ENCODE measurements at places on chromosomes 1 and 21.
A peak's percentile ranks its signal among the peaks of the same experiment; 100 is the strongest.

GRCh38 chr1:58592522-58593134, 15.6 kb upstream of the TACSTD2 start:
- DNase-seq = no peak

DNA sequence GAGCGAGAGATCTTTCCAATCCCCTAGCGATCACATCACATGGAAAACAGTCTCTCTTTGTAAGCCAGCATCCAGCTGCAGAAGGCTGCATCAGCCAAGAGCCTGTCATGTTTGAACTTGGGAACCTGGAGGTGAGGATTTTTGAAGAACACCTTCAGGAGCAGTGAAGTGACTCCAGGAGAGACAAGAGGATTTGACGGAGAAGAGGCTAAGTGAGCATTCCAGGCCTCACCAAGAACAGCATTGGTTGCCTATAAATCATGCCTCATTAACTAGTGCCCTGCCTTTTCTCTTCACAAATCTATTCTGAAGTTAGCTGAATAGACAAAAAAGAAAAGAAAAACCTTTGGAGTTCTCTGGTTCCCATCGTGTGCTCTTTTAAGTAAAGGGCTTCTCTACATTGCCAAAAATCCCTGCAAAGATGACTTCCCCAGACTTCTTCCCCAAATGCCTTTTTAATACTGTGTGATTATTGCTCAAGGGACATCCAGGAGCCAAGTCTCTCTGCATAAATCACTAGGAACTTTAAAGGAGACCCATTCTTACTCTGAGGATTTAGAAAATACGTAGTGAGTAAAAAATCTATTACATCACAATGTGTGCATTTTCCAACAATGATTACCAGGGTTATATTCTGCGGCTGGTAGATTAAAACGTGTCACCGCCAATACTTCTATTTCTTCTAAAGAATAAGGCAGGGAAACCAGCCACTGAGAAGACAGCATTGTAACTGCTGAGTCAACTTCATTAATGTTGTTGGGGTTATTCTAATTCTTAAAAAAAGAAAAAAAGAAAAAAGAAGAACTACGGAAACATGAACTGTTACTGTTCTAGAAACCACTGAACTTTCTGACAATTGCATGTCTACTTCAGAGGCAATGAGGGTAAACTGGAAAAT, 95.2 kb downstream of the KIF14 start:
- no peak for DNase-seq

GRCh38 chr1:62467092-62467491, 30.2 kb downstream of the USP1 start:
- no peak for DNase-seq

DNA sequence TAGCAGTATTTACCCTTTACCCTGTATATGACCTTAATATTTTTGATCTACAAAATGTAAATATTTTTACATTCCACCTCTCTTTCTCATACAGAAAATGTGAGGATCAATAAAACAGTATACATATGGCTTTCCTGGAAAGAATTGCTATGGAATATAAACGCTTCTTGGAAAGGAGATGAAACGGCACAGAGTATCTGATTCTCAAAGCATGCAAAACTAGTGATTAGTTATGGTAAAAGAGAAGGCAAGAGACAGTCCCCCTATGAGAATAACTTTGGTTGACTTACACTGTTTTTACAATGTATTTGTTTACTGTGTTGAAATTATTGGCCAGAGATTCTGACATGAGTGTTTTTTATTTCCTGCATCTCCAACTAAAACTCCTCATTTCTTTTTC, 204.6 kb upstream of the C21orf91 start:
- DNase-seq = no peak

DNA sequence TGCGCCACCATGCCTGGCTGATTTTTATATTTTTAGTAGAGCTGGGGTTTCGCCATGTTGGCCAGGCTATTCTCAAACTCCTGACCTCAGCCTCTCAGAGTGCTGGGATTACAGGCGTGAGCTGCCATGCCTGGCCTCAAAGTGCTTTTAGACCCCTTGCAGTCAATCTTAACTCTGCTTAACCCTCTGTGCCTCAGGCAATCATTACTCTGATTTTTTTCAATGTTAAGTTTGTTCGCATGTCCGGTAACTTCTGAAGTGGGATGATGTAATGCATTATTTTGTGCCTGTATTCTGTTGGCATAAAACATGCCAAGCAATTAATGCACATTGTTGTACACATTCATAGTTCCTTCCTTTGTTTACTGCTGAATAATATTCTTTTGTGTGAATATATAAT, 18.6 kb downstream of the SMG7 start:
- DNase-seq = no peak

- no peak for DNase-seq
Observed at GRCh38 chr21:43723648-43724047, 4.7 kb downstream of the PDXK start.

DNA sequence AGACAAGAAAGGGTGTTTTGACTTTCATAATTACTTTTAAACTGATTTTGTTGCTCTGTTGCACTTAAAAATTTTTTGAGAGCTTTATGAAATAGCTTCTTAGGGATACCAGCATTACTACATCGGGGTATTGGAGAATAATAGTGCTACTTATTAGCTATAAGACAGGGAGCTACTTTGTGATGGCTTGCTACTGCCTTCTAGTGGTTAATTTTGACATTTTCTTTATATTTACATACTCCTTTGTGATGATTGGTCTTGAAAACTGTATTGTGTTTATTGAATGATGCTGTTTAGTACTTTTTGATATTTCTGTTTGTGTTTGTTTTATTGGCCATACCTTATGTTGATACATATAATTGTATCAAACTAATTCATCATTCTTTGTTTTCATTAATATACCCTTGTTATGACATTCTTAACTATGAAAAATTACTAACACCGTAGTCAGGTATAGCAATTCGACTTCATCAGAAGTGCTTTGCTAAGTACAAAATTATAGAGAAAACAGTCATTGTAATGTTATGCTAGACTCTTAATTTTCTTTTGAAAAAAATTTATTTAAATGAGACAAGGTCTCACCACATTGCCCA, 85.5 kb downstream of the CLIC4 start:
- peak; percentile 48 for DNase-seq

DNA sequence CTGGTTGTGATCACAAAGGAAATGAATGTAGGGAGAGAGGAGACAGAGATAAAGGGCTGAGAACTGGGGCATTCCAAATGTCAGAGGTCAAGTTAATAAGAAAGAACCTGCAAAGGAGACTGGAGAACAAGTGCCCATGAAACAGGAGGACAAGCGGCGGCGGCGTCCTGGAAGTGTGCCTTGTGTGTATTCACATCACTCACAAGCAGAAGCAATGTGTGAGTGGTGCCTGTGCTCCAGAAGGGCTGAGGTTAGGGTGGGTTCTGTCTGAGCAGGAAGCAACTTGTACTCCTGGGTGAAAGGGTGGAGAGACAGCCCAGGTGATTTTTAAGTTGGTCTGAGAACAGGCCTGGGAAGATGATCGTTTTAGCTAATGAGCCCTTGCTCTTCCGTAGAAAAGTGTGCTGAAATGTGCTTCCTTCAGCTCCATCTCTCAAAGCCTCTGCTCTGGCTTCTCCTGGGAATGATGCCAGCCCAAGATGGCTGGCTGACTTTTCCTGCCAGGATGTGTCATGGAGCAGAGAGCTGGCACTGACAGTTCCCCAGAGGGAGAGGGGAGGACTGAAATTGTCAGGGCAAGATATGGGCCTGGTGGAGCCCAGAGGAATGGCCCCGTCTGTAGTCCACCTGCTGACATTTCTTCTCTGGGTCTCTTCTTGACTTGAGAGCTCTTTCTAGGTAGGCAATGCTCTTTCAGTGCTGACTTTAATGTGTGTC, 25.1 kb upstream of the PLEKHA6 start:
- no peak for DNase-seq

DNA sequence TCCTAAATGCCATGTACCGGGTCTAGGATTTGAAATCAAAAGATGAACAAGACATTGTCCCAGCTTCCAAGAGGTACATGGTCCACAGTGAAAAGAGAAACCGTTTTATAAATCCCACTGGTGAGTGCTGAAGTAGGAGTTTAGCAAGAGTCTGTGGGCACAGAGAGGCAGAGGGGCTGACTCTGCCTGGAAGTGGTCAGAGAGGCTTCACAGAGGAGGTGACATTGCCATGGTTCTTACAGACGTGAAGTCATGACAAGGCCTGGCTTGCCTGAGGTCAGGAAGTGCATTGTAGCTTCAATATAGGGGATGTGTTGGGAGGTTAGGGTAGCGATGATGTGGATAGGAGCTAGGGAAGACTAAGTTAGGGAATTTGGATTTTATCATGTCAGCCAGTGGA, 28.4 kb downstream of the MAPKAPK2 start:
- no peak for DNase-seq

DNA sequence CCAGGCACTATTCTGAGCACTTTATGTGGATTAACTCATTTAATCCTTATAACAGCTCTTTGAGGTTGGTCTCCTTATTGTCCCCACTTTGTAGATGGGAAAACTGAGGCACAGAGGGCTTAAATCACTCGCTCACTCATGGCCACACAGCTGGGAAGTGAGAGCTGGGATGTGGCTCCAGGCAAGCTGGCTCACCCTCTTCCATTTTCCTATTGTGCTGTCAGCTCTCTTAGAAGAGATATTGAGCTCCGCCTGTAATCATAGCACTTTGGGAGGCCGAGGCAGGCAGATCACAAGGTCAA, 3.8 kb upstream of the COL8A2 start:
- DNase-seq = no peak

DNA sequence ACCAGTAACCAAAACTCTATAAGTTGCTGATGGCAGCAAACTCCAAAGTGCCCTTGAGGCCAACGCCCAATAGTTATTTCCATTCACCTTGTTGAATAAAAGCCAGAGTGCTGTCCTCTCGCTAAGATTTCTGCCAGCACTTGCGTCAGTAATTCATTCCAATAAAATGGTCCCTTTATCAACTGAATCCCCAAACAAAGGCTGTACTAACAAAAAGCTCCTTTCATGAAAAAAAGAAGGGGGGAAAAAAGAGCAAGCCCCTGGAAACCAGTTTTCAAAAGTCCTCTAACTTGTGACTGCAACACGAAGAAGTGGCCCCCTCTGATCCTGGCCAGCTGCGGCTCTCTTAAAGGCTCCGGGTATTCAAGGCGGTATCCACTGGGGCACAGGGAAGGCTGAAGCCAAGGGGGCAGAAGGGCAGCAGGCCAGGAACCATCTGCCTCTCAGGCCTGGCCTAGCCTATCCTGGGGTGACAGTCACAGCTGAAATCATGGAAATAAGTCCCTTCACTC, 55.8 kb upstream of the ZNF326 start:
- DNase-seq = no peak

DNA sequence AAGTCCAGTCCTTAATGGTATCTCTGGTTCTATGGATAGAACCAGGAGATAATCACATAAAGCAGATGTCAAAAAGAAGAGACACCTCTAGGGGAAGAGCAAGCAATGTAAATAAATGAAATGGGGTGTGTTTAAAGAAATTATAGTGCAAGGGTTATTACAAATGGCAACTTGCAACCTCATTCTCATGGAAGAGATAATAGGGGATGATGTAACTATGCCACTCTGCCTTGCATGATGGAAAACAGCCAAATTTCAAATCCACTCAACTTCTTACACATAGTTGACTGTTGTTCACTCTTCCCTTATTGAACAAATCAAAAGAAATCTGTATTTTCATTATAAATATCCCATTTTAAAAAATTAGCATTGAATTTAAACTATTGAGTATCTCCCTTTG, 274.0 kb upstream of the TMPRSS15 start:
- DNase-seq = no peak

DNA sequence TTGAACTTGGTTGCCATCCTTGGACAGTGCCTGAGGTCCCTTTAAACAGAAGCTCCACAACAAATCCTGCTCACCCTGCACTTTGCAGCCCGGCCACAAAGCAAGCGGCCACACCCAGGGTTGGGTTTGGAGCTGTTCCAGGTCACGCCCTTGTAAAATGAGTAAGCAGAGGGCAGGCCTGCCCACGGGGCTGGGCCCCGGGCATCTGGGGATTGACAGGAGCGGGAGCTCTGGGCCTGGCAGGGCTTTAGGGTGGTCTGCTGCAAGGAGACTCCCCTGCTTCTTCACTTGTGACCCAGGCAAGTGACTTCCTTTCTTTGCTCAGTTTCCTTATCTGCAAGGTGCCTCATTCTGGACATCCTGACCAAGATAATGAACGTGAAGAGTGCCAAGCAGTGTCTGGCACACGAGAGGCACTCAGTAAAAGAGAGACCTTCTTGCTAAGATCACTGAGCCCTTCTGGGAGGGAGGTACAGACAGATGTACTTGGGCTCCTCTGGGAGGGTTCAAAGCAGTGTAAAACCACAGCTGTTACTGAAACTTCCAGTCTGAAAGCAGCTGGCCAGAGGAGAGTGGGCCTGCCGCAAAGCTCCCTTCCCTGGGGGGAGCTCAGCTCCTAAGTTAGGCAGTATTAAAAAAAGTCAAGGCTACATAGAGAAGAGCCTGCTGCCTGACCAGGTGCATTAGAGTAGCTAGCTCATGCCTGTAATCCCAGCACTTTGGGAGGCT, 2.6 kb downstream of the E2F2 start:
- peak; percentile 88 for DNase-seq

DNA sequence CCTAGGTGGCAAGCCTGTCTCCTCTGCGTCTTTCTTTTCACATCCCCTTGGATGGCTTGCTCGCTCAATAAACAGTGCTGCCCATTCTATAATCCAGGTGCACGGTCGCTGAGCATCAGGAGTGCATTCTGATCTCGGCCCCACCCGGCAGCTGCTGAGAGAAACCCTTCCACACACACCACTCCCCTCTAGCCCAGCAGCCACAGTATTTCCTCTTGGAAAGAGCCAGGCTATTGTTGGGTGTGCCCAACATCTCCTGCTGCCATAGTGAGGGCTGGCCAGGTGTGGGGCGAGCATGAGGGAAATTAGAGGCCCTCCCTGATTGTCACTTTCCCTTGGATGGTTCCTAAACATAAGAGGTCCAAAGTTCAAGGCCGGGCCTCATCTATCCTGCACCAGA, 24.7 kb downstream of the GPA33 start:
- DNase-seq = peak; percentile 47

GRCh38 chr1:223331929-223332328, 32.0 kb downstream of the SUSD4 start:
- no peak for DNase-seq

DNA sequence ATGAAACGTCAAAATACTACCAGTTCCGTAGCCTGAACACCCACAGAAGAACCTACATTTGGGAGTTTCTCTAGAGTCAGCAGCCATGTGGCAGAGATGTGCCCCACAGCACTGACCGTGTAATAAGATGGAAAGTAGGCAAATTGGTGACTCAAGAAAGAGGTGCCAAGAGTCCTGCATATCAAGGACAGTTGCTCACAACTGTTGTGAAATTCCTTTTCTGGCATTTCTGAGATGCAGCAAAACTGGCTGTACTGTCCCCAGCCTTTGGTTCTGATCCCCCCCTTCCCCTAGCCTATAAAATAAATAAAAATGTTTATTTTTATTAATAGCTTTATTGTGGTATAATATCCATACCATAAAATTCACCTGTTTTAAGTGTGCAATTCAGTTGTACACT, 324.0 kb downstream of the PCP4 start:
- DNase-seq = no peak
